ENCODE measurements at places on chromosomes 7 and 10.

DNA sequence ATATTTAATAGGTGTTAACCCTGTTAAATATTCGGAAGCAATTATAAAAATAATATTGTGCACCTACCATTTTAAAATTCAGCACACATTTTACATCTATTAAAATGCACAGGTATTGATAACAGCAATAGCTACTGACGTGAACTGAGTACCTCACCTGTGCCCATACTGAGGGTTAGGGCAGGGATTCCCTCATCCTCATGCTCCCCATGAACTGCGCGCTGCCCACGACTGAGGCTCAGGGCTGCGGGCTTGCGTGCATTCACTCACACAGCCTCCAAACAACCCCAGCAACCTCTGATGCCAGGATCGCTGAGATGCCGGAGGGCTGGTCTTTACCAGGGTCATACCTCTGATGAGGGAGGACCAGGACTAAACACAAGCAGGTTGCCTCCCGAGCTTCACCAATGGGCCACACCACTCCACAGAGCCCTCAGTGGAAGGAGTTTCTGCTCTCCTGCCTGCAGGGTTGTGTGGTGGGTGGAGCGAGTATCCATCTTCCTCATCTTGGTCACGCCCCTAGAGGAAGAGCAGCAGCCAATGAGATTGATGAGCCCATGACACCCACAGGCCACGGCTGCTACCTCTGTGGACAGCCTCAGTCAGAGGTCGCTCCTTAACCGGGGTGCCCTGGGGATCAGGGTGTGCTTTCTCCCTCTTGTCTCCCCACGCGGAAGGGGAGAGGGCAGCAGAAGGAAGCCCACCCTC is 478.3 kb downstream of the TNS3 start:
- no peak for DNase-seq

DNA sequence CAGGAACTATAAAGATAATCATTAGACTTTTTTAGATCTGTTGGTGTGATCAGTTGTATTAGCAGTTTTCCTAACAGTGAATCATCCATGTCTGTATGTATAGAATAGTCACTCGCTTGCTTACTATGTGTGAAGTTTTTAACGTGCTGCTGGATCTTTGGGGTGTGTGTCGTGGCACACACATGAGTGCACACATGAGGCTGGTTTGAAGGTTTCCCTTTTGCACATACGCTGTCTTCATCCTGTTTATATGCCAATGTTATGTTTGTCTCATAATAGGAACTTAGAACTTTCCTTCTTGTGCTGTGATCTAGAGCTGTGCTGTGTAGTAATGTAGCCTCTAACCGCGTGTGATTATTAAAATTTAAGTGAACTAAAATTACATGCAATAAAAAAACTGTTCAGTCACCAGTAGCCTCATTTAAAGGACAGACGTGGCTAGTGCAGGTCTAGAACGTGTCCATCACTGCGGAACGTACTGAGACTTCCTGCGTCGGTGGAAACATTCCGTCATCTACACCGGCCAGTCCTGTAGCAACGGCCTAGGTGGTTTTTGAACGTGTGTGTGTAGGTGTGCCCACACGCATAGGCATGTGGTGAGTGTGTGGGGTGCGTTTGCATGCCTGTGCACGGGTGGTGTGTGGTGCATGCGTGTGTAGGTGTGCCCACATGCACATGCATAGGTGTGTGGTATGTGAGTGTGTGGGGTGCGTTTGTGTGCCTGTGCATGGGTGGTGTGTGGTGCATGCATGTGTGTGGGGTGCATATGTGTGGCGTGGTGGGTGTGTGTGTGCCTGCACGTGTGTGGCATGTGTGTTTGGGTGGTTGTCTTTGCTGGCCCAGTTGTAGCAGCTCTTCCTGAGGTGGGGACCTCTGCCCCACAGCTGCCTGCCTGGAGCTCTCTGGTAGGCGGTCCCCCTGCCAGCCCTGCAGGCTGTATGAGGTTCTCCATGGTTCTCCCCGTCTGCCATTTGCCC is 56.6 kb downstream of the INPP5A start:
- DNase-seq = no peak

DNA sequence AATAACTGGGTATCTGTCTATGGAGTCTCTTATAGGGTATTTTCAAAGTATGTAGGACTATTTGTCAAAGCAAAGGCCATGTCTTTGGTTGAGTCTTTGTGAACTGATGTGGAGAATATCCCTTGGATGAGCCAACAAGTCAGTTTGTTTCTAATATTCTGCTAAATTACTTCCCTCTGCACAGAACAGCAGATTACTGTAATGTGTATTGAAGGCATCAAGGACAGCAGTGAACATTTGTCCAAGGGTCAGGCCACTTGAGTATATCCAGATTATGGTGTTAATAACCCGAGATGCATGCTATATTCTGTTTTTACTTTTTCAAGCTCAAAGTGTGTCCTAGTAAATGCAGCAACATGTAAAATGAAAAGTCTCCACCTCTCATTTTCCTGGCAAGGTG is 144.2 kb upstream of the GLI3 start:
- DNase-seq = no peak

DNA sequence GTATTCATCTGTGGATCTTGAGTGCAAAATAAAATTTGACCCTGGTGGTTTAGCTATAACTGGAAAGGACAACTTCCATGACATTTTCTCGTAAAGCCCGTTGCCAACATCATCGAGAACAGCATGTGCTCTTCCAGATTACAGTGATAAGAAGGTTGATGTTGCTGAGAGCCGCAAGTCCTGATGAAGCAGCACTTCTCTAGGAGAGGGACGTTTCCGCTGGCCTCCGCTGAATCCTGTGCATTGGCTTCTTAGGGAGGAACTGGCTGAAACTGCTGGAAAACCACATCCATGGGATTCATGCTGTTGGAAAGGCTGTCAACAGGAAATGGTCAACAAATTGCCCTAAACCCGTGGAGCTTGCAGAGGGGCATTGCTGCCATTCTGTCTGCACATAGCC is 21.4 kb upstream of the ABCB5 start:
- no peak for DNase-seq

DNA sequence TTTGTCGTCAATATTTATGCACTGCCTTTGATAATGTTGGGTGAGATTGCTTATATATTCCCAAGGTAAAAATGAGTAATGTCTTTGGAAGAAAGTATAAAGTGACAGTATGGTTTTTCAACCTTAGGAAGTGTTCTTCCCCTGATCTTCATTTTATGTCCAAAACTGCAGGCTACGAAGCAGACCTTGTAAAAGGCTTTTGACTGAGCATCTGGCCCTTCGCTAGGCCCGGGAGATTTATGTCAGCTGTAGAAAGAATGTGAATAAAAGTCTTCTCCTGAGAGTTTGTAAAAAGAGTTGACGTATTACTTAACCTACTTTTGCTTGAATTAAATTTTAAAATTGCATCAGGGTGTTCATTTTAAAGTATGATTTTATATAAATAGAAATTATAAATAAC is 116.8 kb downstream of the CPED1 start:
- DNase-seq = no peak

- DNase-seq = no peak
Measured at GRCh38 chr7:47332213-47332612, 249.7 kb downstream of the TNS3 start.

DNA sequence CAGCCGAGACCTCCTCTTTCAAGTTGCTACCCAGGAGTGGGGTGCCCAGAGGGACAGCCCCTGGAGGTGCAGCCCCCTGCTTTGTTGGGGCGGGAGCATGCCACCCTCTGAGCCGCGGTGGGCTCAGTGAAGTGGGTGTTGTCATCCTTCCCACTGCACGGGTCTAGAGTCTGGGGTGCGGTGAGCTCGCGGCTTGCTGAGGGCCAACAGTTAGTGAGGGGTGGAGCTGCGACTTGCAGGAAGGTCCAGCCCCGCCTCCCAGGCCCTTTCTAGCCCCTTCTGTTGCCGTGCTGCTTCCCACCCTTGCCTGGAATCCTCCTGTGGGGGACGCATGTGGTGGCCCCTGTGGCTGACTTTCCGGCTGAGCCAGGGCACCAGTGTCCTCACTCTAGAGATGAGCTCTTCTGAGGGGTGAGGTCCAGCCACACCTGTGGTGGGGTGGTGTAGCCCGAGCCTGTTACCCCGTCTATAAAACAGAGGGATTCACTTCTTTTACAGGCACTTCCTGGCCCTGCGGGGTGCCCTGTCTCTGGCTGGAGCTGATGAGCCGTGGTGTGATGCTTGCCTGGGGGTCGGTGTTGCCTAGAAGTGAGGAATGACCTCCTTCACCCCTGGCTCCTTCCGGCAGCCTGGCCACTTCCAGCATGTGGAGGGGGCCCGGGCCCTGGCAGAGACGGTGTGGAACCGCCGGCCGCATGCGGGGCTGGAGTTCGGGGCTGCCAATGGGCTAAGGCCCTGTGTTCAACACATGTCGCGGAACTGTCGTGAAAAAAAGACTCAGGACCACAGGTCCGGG is 127.9 kb downstream of the FAM53B start:
- no peak for DNase-seq

- DNase-seq = no peak
Measured at GRCh38 chr7:83085299-83085698, 77.4 kb downstream of the PCLO start.

DNA sequence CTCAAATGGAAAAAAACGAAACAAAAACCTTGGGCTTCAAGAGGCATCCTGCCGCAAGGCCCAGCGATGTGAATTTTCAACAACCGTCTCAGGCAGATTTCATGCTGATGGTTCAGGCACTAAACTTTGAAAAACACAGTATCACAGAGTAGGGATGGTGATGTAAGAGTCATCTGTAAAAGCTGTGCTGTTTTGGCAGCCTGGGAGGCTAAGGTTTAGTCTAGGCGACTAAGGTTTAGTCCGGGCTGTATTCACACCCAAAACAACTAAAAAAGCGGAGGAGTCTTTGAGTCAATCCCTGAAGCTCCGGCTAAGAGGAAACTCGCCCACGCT is 420 bp upstream of the MINPP1 start:
- no peak for DNase-seq

GRCh38 chr7:151790830-151791620 is 85.9 kb downstream of the PRKAG2 start:
- DNase-seq = no peak

DNA sequence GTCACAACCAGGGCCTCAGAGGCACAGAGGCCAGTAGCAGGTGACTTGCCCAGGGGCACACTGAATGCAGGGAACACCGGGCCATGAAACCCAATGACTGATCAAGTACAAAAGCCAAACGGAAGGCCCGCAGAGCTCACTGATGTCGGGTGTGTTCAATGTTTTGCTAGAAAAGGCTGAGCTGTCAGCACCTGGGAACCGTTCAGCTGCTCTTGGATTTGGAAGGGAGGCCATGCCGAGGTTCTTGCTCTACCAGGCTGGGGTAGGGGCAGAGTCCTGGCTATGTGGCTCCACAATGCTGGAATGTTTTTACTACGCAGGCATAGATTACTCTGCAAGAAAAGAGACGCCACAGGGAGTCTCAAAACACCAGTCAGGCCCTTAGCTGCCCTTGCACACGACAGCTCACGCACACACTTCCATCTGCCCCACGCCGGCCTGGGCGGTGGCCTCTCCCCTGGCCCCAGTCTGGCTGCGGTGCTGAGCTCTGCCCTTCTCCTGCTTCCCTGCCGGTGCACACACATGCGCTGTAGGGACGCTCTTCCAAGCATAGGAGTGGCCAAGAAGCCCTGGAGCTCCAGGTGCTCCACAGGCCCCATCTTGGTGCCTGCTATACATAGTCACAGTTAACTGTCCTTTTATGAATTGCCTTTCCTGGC is 79.9 kb downstream of the ZRANB1 start:
- DNase-seq = no peak

DNA sequence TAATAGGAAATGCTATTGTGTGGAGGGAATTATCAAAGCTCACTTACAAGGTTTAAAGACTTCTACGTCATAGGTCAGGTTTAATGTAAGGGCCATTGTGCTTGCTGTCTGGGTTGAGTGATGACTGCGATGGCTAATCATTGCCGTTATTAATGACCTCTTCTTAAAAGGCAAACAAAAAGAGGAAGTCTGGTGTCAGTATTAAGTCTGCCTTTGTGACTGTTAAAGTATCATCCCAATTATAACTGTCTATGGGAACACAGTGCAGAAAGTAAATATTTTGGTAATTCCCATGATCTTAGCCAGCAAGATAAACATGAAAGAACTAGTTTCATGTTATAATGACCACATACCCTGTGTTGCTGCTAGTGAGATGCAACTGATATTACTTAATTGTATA is 382.4 kb downstream of the BBS9 start:
- no peak for DNase-seq

GRCh38 chr10:11285171-11285570 is 267.5 kb downstream of the CELF2 start:
- DNase-seq = no peak

- no peak for DNase-seq
Measured at GRCh38 chr10:14623931-14624330, 150.8 kb downstream of the FAM107B start.

DNA sequence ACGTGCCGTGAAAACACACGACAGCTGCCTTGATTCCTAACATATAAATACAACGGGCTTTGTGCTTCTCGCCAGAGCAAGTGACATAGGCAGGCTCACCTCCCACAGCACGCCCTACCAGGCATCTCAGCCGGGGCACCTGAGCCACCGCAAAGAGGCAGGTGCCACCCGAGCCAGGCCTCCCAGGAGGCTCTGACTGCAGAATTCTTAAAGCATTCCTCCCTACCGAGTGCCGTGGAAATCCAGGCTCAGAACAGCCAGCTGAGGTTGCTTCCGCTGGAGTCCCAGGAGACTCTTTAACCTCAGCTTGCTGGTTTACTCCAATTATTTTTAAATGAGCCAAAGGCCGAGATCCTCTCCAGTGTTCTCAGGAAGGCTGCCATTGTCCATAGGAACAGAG is 206.5 kb downstream of the USP6NL start:
- DNase-seq = peak; percentile 4

DNA sequence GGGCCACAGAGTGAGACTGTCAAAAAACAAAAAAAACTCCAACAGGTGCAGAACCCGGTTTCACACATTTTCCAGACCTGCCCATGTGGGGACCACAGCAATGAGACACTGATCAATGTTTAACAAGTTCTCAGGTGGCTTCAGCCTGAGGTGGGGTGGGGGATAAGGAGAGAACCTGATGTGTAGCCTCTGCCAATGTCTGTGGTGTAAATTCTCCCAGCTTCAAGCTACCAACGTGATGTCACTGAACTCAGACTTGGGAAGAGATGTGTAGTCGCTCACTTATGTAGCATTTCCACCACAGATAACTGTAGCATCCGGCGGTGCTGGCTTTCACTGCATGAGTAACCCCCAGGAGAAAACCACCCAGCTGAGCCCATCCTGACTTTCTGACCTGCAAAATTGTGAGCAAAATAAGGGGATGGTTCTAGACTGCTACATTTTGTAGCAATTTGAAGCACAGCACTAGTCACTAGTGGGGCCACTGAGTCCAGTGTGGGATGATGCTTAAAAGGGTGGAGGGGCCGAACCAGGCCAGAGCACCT is 13.8 kb upstream of the TNRC18 start:
- no peak for DNase-seq

DNA sequence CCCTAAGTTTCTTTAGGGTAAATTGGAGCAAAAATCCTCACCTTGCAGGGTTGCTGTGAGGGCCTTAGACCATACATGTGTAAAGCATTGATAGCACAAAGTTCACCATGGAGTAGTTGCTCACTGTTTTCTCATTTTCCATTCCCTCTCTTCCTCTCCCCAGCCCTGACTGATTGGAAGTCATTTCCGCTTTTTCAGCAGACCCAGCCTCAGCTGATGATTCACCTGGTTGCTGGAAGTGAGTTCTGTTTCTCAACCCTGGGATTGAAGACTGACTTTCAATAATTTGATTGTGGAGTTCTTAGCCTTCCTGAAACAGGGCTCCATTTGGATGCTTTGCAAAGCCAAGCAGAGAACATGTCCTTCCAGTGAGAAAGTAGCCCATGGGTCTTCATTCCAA is 107.0 kb downstream of the PLXNA4 start:
- DNase-seq = peak; percentile 13
